ENCODE measurements at places on chromosomes 13 and 19.

DNA sequence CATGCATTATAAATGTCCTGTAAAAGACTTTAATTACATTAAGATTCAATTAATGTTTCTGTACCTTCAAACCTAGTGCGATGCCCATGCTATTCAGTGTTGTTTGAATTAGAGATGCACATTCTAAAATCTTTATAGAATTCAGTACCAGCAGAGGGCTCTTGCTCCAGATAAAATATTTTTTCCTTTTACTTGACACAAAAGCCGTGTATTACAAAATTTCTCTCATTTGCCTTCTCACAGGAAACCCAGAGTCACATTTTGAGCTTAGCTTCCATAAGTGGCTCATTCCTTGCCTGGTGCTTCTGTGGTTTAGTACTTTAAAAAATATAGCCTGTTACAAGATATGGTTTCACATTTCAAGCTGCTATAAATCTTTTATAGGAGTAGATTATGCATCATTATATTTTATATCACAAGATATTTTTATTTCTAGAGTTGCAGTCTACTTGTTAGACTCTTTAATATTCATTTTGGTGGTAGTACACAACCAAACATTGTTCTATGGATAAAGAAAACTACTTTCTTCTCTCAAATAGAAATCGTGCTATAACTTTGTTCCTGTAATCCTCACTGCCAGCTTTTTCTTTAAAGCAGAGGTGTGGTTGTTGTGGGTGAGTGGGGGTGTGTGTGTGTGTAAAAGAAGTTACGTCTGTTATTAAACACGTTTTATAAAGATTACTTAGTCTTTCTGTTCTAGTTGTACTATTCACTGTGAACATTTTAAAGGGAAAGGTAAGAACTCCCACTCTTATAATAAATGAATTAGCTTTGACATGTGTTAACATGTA, 101.4 kb downstream of the RNF17 start:
- no peak for DNase-seq

DNA sequence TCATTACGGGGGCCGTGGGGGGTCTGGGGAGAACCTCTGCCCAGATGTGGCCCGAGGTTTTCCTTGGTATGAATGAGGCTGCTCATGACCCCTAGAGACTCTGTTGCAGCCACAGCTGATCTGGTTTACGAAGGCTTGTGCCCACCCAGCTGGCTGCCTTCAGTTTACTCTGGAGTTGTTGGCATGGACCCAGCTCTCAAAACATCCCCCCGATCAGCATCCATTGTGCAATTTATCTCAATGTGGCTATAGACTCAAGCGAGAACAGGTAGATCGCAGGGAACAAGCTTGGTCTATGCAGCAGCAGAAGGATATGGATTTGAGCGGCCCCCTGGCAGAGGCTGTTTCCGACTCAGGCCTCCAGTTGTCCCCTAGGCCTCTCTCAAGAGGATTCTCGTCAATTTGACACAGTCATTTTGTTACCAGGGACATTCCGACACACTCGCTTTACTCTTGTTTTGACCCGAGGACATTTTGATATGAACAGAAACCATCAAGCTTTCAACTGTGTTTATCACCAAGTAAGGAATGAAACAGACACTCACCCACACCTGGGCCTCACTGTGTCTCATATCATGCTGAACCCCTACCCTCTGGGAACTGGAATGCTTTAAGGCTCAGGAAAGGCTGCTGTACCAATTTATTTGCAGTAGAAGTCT, 161.5 kb downstream of the KATNAL1 start:
- DNase-seq: no peak

DNA sequence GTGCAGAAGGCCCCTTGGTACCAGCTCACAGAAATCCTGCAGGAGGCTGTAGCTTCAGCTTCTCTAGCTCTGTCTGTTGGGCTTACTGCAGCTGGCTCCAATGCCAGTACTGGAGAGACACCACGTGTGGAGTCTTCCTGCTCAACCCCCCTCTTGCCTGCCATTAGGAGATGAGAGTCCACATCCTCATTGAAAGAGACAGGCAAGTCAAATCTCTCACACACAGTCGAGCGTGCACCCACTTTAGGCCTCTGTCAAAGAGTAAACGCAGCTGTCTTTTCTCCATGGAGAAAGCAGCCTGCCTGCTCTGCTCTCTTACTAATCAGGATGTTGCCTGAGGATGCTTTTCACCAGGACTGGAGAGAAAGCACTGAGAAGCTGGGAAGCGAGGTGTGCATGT, 523.0 kb upstream of the NBEA start:
- DNase-seq: no peak

DNA sequence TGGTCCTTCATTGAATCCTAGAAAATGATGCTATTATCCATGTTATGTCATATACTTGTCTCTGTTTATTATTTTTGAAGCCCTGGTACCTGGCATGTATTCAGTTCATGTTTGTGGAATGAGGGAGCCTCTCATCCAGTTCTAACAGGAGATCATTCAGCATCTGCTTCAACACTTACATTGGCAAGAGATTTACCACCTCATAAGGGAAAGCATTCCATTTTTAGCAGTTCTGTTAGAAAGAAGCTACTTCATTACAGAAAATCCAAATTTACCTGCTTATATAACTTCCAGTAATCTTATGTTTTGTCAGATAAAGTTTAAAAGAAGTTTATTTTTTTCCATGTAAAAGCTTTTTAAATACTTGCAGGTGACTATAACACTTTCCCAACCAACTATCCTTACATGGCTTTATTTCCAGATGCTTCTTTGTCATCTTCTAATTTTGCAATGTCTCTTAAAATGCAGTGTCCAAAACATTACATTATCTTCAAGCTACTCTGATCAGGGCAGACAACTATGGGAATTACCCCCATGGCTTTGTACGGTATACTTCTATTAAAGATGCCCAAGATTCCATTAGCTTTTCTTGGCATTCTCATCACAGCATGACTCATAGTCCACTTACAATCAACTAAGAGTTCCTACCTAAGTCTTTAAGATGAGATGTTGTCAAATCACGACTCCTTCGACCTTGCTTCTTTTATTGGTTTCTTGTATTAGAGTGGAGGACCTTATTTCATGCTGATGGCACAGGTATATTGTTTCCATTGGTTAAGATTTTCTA, 262.1 kb downstream of the PCDH9 start:
- DNase-seq: no peak

DNA sequence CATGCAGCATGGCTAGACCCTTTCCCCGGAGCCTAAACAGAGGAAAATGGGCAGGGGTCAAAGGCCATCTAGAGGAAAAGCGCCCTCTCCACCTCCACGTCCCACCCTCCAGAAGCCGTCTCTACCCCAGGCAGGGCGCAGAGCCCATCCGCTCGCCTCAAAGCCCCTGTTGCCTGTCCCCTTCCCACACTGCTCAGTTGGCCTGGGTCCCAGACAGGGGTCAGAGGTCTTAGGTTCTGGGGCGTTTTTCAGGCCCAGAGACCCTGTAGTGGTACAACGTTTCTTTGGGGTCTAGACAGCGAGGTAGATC, 285 bp downstream of the TMEM143 start:
- DNase-seq: no peak

- no peak for DNase-seq
Observed at GRCh38 chr13:40697711-40698110, 31.3 kb upstream of the FOXO1 start.

DNA sequence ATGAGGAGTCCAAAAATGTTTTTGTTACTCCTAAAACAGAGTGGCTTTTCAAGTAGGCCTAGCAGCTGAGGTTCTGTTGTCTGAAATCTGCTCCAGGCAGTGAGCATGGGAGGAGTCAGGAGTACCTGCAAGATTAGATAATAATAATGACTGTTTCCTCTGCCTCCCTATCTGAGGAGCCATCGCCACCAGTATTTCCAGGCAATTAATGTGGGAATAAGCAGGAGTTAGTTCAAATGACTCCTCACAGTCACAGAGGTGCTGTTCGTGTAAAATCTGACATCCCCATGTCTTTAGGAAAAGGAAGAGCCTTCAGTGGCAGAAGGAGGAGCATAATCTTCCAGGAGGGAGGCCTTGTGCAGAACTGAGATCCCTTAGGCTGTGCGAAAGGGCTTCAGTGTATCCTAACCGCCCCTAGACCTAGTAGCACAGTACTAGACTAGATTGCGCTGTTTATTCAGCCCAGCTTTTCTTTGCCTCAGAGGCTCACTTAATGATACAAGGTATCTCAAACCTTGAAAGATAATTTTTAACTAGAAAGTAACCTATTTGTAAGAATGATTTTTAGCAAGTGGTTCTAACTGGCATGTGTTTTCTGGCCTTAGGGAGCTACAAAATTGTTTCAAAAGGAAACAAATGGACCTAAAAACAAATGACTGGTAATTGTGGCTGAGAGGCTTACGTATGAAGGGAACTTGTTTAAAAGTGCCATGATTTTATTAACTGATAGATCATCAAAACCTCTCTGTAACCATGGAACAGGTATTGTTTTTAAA, 49.0 kb downstream of the FREM2 start:
- DNase-seq: no peak

DNA sequence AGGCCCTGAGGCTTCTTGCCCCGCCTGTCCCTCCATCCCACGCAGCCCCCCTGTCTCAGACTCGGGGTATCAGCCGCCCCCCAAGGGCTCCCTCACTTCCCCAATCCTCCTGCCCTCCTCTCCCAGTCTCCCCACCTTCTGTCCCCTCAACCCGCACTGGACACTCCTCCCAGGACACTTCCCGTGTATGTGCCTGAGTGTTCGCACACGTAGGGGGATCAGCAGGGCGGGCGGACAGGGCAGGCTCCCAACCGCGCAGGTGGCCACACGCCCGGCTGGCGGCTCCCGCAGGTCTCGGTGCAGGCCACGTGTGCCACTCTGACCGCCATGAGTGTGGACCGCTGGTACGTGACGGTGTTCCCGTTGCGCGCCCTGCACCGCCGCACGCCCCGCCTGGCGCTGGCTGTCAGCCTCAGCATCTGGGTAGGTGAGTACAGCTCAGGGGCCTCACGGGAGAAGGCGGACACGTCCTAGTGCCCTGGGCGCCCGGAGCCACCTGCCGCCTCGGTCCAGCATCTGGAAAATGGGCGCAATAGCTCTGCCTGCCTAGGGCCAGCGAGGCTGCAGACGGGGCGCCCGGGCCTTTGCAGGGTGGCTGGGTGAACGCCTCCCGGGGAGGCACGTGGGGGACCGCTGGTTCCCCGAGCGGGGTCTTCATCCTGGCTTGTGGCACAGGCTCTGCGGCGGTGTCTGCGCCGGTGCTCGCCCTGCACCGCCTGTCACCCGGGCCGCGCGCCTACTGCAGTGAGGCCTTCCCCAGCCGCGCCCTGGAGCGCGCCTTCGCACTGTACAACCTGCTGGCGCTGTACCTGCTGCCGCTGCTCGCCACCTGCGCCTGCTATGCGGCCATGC, 2.3 kb downstream of the KISS1R start:
- no peak for DNase-seq

DNA sequence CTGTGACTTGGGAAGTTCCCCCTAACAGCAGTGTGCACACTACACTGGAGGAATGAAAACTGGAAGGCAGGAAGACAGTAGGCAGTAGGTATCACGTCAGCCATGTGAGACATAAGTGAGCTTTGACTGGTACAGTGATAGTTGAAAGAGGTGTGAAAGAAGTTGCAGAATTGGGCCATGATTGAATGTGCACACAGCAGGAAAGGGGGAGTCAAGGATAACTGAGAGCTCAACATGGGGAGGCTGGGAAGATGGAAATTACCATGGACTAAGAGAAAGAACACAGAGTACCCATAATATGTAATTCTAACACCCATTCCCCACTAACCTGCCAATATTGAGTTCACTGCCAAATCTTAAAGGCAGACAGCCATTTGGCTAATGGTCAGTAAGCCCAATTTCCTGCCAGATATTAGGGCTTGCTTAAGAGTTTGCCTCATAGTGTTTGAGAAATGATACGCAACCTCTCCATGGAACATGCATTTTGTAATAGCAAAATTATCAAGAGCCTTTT, 321.7 kb downstream of the DCT start:
- DNase-seq: peak; percentile 32

DNA sequence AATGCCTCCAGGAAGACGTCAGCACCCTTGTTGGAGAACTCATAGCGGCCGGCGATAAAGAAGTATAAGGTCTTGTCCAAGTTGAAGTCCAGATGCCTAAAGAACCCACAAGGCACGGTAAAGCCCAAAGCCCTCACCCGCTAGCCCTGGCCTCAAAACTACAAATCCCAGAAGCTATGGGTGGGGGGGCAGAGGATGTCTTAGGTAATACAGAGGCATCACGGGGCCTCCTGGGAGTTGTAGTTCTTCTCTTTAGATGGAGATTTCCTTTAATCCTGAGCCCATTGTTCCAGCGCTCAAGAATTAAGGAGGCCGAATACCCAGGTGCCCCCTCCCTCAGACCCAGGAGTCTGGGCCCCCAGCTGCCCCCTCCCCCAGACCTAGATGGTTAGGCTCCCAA, 10.8 kb downstream of the GYS1 start:
- DNase-seq: no peak

DNA sequence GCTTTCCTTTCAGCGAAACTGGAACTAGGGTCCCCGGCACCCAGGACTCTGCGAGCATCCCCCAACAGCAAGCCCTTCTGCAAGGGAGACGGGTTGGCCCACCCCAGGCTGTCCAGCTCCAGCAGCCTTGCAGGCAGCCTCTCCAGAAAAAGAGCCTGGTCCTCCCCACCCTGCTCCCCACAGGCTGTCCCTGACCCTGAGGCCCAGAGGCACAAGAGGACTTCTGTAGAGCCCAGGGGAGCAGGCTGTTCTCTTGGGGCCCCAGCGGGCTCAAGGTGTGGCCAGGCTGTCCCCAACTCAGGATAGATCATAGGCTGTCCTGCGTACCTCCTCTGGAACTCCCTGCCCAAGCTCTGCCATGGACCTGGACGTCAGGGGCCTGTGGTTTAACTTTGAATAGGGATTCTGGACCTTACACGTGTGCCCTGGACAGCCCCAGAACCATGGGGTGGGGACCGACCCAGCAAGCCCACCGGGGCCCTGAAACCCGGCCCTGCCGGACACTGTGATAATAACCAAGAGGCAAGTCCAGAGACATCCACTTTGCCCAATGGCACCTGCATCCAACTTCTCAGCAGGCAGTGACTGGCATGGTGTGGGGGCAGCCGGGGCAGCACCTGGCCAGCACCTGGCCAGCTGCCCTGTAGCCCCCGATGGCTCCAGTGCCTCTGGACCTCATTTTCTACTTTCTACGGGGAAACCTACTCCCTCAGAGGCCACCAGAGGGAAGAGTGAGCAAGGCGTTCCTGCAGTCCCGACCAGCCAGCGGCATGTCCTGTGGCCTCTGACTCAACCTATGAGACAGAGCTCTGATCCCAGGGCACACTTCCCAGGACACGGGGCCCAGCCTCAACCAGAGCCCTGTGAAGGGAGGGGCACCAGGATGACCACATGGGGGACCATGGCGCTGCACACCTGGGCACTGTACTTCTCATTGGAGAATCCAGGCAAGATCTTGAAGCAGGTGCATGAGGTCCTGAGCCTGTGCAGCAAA, 50.9 kb upstream of the TPM4 start:
- DNase-seq: no peak

DNA sequence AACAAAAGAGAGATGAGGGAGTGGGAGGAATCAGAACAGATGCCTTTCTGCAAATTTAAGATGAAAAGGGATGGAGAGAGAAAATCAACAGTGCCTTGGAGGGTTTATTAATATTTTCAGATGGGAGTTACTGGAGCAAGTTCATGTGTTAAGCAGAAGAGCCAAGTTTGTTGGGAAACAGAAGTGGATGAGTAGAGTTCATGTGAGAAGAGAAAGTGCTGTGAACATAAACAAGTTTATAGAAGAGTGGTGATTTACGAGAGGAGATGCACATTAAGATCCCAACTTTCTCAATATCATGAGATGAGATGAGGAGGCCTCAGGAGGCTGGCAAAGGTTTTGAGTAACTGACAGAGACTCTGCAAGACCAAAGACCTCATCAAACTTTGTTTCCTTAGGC, 274.1 kb upstream of the HTR2A start:
- no peak for DNase-seq

Measured in globus pallidus (tissue), 1 donor.